ENCODE measurements at places on chromosomes 1 and 21.

- peak; percentile 19 for DNase-seq
Measured at GRCh38 chr1:99590578-99591209, 55.2 kb upstream of the PALMD start.

GRCh38 chr21:17976139-17976538 is 157.0 kb upstream of the C21orf91 start:
- no peak for DNase-seq

- no peak for DNase-seq
Measured at GRCh38 chr1:245997471-245998258, 509.4 kb downstream of the SMYD3 start.

DNA sequence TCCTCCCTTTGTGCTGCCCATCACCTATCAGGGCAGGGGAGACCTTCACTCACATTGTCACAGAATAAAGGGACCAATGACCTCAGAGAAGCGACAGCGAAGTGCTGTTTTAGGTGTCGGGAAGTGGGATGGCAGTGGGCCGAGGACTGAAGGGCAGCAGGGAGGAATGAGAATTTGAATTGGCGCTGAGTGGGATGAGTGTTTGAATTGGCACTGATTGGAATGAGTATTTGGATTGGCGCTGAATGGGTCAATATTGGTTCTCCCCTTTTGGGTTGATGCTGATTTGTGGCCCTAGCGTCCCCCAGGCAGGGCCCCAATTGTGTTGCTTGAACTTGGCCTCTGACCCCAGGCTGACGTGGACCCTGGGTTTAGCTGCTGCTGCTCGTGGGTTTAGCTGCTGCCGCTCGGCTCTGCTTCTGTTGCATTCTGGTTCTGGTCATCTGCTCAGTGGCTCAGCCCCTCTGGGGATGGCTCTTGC is 12.4 kb upstream of the UMODL1 start:
- DNase-seq, result no peak

DNA sequence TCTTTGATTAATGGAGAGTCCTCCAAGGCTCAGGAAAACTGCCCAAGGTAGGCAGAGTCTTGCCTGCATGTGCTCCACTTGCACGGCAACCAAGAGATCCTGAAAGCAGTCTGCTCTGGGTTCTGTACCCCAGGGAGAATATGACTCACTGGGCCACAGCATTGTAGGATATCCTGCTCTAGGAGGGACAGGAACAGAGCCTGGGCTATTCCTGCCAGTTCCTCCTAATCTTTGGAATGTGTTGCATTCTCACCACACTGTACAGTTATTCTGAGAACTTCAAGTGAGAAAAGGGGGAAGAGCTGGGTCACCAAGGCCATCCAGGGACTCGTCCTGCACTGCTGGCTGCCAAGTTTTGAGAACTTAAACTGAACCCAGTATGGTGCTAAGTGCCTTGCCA is 278.5 kb downstream of the MATN1 start:
- DNase-seq, result no peak

All from HTR-8/SVneo (cell line).